NCI-H1105 treated with DMSO at 0.1 percent for 48 hours (cell line): ENCODE measurements at places on chromosomes 16 and 17.

DNA sequence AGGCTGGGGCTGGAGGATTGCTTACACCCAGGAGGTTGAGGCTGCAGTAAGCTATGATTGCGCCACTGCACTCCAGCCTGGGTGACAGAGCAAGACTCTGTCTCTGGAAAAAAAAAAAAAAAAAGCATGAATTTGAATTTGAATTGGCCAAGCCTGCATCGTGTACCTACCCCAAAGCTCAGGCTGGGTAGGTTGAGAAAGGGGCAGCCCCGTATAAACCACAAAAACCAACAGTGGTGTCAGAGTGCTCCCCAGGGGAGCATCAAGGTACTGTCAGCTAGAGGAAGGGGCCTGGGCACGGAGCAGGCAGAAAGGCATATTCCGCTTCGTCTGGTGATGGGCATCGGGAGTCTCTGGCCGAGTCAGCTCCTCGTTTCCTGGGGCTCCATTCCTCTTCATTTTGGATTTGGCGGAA lies 40.9 kb downstream of the RAP1GAP2 start:
- DNase-seq: no peak

DNA sequence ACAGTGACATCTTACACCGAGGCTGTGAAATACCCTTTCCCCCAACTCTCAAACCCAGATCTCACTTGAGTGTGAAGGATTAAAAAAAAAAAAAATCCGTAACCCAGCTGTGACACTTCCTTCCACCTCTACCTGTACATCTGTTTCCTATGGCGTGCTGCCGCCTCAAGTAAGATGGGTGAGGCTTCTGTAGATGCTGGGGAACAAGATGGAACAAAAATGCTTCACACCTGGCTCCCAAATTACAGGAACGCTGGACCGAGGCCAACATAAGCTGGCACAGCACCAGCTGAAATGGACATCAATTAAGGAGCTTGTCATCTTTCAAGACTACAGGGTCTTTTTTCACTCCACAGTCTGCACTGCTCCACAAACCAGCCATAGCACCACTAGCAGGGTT lies 95.9 kb downstream of the HIC1 start:
- DNase-seq: peak; percentile 80

GRCh38 chr17:40818343-40818732 lies 4.1 kb downstream of the KRT10 start:
- DNase-seq: no peak

GRCh38 chr17:73715769-73716168 lies 71.5 kb upstream of the SDK2 start:
- no peak for DNase-seq

GRCh38 chr16:50464325-50465290 lies 83.6 kb upstream of the NKD1 start:
- DNase-seq: no peak

- no peak for DNase-seq
Observed at GRCh38 chr16:27406511-27407128, 4.6 kb downstream of the IL21R start.

GRCh38 chr16:531494-532125 lies 4.1 kb downstream of the CAPN15 start:
- DNase-seq: no peak

GRCh38 chr17:6660805-6661463 lies 9.4 kb downstream of the C17orf100 start:
- DNase-seq: no peak

- DNase-seq: no peak
Observed at GRCh38 chr17:1920948-1921351, 91.1 kb downstream of the RPA1 start.

GRCh38 chr16:29844575-29845331 lies 18.3 kb downstream of the CDIPT start:
- DNase-seq: no peak

DNA sequence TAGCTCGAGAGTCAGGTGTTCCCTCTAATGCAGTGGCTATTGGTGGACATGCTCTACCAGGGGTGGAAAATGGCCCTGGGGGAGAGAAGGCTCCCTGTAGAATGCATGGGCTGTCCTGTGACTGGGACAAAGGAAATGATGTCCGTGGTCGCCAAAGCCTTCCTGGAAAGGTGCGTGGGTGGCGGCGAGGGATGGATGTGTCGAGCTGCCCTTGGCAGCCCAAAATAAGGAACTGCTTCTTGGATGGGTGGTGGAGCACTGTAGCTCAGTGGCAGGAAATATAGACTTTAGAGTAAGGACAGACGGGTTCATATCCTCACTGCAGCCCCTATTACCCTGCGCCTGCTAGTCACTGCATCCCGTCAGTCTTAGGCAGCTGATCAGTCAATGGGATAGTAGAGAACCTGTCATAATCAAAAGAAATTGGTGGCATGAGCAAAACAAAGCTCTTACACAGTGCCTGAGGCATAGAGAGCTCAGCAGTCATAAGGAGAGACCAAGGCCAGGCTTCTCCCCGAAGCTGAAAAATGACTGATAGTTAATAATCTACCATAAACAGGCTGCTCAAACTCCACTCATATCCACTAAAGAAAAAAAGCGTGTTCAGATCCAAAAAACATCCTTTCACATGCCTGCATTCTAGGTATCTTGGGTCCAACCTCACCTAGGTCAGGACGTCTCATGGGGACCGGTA lies 123.5 kb upstream of the PLCG2 start:
- DNase-seq: no peak

DNA sequence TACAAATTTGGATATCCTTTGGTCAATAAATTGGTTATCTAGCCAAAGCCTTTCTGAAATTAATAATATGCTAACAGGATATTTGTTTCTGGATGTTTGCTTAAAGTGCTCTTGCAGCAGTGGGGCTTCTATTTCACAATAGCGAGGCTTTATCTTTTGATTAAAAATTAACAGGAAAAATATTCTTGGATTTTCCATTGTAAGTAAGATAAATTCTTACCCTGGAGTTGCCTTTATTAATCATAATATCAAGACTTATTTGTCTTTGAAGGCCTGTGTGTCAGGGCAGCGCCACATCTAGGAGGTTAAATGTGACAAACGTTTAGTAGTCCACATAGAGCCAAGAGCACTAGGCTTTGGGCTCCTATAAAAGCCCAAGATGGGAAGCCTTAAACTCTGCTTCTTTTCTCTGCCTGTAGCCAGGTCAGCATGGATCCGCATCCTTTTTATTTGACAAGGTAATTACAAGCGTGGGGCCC lies 5.3 kb downstream of the TMEM97 start:
- no peak for DNase-seq

DNA sequence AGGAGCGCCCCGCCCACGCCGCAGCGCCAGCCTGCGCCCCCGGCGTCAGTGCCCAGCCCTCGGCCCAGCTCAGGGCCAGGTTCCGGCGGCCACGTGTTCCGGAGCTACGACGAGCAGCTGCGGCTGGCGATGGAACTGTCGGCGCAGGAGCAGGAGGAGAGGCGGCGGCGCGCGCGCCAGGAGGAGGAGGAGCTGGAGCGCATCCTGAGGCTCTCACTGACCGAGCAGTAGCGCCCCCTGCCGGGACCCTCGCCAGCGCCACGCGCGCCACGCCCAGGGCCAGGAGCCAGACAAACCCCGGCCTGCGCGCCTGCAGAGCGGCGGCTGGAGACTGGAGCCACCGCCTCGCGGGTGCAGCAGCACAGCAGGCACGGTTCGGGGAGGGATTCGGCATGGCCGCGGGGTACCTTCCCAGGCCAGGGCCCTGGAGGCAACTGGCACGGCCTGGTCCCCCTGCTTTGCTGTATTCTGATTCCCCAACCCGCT lies 9.3 kb downstream of the CORO6 start:
- no peak for DNase-seq

DNA sequence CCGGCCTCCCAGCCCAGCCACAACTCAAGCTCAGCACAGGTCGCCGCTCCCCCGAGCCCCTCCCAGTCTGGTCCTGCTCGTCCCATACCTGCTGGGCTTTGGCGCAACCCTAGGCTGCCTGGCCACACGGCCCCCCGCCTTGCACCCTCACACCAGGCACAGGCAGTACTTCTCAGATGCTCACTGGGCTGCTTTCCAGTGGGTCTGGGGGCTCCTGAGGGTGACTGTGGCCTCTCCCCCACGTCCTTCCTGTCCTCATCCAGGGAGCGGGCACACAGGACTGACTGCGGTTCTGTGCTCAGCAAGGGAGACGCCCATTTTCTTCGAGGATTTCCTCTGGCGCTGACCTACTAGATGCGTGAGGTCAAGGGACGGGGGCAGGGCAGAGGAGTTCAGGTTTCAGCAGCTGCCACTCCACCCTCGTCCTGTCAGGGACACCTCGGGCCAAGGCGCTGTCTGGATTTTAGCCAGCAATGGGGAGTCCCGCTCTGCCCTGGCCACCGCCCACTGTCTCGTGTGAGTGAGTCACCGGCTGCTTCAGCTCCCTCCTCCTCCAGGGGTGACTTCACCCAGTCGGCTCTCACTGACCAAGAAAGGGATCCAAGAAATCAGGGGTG lies 115.8 kb downstream of the NPIPB11 start:
- no peak for DNase-seq

DNA sequence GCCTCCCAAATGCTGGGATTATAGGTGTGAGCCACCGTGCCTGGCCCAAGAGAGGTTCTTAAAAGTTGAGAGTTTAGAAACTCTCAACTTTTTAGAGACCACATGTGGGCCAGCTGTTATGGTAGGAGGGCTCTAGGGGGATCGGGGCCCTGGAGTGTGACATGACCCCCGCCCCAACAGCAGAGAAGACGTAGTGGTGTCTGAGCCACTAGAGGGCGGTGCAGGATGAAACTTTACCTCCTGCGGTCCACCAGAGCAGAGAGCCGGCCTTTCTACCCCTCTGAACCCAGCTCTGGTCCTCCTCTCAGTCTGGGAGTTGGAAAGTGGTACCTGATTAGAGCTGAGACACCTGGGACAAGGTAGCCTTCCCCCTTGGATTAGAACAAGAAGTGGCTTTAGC lies 7.4 kb downstream of the CDK5RAP3 start:
- DNase-seq: peak; percentile 43

DNA sequence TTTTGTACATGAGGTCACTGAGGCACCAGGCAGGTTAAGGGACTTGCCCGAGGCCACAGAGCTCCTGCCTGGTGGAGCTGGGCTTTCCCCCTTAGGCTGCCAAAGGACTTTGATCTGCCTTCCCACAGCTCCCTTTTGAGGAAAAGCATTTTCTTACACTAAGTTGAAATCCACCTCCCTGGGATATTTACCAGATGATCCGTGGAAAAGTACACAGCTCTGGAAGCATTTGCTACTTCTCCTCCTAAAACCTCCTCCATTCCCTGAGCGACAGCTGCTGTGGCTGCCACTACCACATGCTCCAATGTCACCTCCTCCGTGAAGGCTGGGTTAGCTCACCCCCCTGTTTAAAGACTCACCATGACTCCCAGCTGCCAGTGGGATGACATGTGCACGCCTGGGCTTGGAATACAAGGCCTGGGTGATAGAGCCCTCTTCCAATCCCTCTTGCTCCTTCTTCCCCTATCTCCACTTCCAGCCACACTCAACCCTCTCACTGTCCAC lies 1.2 kb upstream of the MPRIP start:
- DNase-seq: no peak

- DNase-seq: no peak
Observed at GRCh38 chr17:34820922-34821321, 140.3 kb downstream of the CCT6B start.

DNA sequence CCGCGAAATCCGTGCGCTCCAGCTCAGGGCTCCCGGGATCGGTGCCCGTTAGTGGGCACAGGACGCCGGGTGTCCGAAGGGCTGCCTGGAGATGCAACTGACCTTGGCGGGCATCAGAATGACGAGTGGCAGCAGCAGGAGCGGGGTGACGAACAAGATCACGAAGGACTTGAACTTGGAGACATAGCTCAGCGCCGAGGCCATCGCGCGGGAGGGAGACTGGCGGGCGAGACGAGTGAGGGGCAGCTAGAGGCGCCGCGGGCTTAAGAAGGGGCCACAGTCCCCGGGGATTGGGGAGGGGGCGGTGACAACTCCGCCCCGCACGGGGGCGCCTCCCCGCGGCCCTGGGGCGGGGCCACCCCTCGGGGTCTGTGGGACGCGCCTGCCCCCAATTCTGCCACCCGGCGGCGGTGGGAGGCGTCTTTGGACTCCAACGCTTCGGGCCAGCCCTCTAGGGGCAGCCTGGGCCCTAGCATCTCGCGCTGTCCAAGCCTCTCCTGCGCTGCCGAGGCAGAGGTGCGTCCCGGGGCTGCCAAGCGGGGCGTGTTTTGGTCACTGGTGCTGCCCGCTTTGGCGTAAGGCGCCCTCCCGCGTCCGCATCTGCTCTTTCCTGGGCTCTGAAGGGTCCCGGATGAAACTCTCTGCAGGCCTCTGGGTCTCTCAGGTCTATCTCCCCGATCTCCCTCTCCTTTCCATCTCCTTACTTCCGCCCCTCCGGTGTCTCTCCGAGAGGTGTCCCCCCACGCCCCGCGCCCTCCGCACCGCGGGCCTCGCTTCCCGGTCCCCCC lies at the start of gene SLC13A5:
TSS of gene SLC13A5 (minus strand) at position 240 of the 788 bp plus-strand sequence. CDS start at position 204, 36 bp downstream.
- peak; percentile 19 for DNase-seq

GRCh38 chr17:282912-283882 lies 69.4 kb downstream of the RPH3AL start:
- DNase-seq: no peak

DNA sequence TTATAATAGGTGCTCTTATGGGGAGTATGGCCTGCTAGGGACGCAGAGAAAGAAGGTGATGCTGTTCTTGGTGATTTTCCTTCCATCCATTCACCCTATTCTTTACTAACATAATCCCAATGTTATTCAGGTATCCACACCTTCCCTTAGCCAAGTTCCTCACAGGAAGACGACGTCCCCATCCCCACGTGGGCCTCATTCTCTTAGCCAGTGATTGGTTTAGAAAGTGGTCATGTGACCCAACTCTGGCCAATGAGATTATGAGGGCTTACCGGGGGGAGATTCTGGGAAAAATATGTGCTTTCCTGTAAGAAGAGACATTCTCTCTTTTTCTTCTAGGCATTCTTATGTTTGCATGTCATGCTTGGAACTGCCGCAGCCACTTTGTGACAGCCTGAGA lies 474.7 kb downstream of the HAPSTR1 start:
- DNase-seq: no peak

DNA sequence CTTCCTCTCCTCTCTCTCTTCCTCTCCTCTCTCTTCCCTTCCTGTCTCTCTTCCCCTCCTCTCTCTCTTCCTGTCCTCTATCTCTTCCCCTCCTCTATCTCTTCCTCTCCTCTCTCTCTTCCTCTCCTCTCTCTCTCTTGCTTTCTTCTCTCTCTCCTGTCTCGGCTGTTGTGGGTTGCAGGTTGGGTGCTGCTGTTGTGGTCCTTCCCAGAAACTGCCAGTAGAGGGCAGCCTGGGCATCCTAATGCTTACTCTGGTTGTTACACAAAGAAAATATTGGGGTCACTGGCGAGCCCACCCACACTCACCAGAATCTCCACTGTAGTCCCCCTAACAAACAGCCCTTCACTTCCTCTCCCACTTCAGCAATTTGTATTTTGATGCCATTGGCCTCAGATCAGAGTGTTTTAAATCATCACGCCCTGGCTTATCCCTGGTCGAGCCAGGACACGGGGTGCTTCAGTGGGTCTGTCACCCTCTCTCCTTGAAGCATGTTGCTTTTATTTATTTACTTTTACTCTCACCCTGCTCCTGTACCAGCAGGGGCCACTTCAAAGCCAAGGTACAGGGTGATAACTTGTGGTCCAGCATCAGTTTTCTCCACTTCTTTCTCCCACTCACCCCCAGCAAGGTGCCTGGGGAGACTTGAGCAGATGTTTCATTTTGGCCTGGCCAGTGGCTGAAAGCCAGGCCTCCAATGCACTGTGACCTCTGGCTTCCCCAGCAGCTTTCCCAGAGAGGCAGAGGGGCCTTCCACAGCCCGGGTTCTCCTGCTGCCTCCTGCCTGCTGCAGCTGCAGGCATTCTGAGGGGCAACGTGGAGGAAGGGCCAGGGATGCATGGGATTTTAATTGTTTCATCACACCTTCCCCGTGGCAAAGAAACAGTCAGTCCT lies 4.7 kb upstream of the MMP15 start:
- no peak for DNase-seq
